GM23338 (cell line): ENCODE measurements at places on chromosomes 7 and 10. TPM values are rescaled to one million over a fixed set of nuclear protein-coding genes. Genes with fewer than 3 reads are reported as not detected.

Gene FIS1
- 95.4 and 131 TPM in 2 replicates for total RNA-seq

DNA sequence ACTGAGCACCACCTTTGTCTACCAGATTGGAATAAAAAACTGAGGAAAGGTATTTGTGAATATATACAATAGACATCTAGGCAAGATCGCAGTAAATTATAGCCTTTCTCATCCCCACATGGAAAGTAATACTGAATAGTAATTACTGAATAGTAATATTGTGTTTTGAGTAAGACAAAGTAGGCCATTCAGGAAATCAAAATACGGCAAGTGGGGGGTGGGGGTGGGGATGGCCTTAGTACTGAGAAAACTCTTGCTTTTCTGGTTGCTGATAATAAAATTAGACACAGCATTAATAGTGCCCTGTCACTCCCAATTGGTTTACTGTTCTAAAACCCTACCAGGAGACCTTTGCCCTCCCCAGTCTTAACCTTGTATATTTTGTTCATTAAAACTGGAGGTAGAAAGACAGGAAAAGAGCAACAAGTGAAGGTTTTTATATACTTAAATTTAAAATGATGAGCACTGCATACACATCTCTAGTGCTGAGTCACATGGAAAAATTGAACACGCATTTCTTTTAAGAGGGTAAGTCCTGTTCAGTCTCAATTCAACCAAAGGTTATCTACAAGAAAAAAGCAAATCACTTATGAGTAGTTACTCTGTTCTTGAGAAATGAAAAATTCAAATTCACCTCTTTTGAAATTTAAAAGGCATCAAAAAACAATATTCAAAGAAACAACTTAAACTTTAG lies 65.6 kb downstream of the IGF2BP3 start:
- DNase-seq: no peak

DNA sequence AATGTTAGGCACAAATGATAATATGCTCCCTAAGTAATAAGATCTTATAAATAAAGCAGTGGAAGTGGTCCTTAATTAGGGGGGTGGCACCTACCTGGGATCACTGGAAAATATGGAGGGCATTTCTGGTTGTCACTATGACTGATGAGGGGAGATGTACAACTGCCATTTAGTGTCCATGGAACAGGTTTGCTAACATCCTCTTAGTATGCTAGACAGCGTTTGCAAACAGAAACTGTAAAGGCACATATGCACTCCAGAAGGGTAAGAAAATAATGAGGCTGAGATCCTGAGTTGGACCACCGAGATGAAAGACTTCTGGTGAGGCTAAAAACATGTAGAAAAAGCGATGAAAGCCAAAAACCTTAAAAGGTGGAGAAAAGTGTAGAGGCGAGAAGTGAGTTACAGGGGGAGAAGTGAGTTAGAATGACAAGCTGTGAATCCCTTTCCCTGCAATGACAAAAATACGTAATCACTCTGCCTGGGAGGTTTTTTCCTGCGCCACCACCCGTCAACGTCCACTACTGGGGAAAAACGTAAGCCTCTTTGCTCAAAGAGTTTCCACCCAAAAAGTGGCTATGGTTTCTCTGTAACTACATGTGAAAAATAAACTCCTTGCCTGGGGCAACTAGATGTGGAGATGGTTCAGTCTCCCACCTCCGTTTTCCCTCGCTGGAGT lies 767 bp downstream of the KRIT1 start:
- DNase-seq: no peak

DNA sequence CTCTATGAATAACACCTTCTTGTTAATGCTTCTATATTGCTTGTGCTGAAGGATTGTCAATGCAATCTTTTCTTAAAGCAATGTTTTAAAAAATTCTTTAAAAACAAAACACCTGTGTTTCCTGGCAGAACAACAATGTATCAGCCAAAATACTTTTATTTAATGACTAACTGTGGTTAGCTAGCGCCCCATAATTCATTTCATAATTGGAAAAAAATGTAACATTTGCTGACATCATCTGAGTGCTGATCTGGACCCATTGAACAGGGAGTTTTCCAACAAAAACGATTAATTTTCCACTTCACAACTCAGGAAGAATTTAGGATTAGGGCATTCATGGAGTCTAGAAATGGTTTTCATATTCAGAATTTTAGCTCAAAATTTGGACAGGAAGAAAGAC lies 137.6 kb upstream of the CDK6 start:
- no peak for DNase-seq

GRCh38 chr7:147556317-147556716 lies 1034.2 kb upstream of the C7orf33 start:
- no peak for DNase-seq

Gene CC2D2B
- 0.24 TPM in 1 of 2 replicates, not detected in the other for total RNA-seq

Gene OR2A42
- 0.27 and 0.28 TPM in 2 replicates for total RNA-seq

Gene ADRA2A
- total RNA-seq: 1.8 and 2.5 TPM in 2 replicates

GRCh38 chr7:148863324-148863723 lies 20.8 kb downstream of the EZH2 start:
- DNase-seq: no peak

Gene SUFU
- total RNA-seq: 5.6 and 6.6 TPM in 2 replicates
